ENCODE measurements at places on chromosomes 4 and X. TPM values are rescaled to one million over a fixed set of nuclear protein-coding genes. Genes with fewer than 3 reads are reported as not detected.

GRCh38 chrX:110847334-110847733 lies 51.7 kb upstream of the CHRDL1 start:
- peaks cover 6% of the 10 kb centered on the region for H3K4me1 ChIP-seq
- H3K4me3 ChIP-seq = no peak overlapping the region
- H3K36me3 ChIP-seq = no peaks in the 10 kb centered on the region
- no peaks in the 10 kb centered on the region for H3K27me3 ChIP-seq
- H3K27ac ChIP-seq = no peak overlapping the region

DNA sequence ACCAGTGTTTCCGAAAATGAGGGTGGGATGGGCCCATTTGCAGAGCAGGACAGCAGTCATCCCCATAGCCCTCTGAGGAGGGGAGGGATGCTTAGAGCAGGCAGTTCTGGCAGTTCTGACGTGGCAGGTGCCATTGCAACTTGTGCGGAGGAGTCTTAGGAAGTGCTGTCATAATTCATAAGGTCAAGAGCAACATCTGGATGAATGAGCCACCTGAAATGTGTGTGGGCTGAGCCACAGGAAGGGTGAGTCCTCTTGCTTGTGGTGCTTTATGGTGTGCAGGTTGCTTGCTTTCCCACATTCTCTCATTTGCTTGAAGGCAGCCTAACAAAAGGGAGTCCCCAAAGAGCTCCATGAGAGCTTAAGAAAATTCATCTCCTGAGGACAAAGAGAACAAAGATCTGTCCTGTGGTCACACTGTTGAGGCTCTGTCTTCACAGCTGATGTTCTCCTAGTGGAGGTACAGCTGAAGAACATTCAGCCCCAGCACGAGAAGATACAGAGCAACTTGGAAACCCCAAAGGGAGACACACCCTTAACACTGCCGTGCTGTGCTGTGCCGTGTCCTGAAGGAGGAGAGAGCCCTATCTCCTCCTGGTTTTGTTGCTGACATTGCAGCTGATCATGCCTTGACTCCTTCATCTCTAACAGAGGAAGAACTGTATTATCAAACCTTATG lies 60.3 kb downstream of the DLG3 start:
- peaks cover 6% of the 10 kb centered on the region for H3K27me3 ChIP-seq
- H3K27ac ChIP-seq = no peak overlapping the region
- no peak overlapping the region for H3K4me3 ChIP-seq
- DNase-seq = no peak
- no peaks in the 10 kb centered on the region for H3K4me1 ChIP-seq

DGAT2L6 gene
- not detected for total RNA-seq

TMEM271 gene
- total RNA-seq = 22.7 TPM

- no peaks in the 10 kb centered on the region for H3K36me3 ChIP-seq
- H3K27me3 ChIP-seq = peaks cover 4% of the 10 kb centered on the region
- H3K27ac ChIP-seq = peak overlapping the region; percentile 28
- no peak overlapping the region for H3K4me3 ChIP-seq
These were observed 29.4 kb upstream of the KLHL2 start for GRCh38 chr4:165177725-165178666.

CXorf66 gene
- not detected for total RNA-seq

- no peaks in the 10 kb centered on the region for H3K36me3 ChIP-seq
- no peak overlapping the region for H3K4me3 ChIP-seq
- no peak for DNase-seq
- H3K27ac ChIP-seq = no peak overlapping the region
- no peaks in the 10 kb centered on the region for H3K4me1 ChIP-seq
- H3K27me3 ChIP-seq = peaks cover 2% of the 10 kb centered on the region
These were observed 72.6 kb downstream of the STARD8 start for GRCh38 chrX:68719904-68720614.

DSPP gene
- not detected for total RNA-seq
